Hematopoietic multipotent progenitor cell treated with erythropoietin and hydrocortisone succinate and interleukin-3 and kit ligand, for 4 days (in vitro differentiated cells): ENCODE measurements at places on chromosomes 7 and 10.

GRCh38 chr10:69856601-69857166 is 55.0 kb downstream of the COL13A1 start:
- DNase-seq: no peak

DNA sequence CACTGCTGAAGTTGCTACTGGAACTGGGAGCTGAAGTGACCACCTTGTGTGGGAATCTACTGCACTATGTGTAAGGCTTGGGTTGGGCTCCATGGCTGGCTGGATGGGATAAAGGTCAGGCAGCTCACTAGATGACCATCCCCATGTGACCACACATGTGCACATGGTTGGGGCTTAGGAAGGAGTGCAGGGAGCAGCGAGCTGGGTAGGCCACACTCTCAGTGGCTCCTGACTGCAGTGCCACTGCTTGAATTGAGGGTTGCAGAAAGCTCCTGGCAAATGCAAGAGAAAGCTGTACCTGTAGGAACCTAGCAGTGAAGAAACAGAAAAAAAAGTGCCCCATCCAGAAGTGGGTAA is 47.5 kb upstream of the AMPH start:
- DNase-seq: no peak

- DNase-seq: peak; percentile 47
Measured at GRCh38 chr10:102962951-102963755, 45.1 kb downstream of the CNNM2 start.

DNA sequence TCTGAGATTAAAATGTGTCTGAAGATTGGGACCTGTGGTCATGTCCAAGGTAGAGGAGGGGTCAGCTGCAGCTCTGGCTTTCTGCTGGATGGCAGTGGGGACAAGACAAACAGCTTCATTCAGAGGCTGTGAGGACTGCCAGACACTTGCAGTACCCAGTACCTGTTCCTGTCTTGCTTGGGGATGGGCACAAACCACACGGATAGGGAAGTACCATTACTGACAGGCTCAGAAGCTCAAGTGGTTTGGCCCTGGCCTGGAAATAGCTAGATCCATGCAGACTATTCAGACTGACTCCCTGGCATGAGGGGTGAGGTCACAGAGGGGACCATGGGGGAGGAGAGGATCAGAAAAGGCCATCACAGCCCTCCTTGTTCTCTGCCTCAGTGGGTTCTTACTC is 56.0 kb upstream of the COMTD1 start:
- DNase-seq: peak; percentile 38

DNA sequence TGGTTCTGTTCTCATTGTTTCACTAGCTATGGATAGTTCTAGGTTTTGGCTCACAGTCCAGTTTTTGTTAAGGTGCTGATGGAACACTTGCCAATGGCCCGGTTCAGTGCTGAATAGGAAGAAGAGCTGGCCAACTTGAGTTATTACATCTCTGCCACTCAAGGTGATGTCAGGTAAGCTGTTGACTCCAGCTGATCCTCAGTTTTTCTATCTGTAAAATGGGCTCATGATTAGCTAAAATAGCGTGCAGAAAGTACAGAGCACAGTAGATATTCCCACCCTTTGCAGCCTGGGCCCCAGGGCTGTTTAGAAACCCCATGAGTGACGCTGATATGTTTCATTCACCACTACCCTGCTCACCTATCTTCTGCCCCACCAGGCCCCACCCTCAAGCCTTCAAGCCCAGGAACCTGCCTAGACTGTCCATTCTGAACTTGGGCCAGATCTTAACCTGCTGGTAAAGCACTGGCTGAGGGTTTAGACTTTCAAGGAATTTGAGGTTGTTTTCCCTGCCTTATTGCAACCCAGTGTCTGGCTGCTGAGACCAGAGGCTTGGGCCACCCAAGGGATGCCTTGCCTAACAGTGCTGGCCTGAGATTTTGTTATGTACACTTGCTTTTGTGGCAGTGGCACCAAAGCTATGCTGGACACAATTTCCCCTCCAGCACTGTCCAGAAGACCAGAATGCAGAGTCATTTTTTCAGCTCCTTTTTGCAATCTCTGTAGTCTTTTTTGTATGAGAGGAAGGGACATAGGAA is 378.2 kb upstream of the ZMIZ1 start:
- DNase-seq: no peak

- DNase-seq: no peak
Measured at GRCh38 chr10:119667562-119668328, 16.6 kb downstream of the BAG3 start.

DNA sequence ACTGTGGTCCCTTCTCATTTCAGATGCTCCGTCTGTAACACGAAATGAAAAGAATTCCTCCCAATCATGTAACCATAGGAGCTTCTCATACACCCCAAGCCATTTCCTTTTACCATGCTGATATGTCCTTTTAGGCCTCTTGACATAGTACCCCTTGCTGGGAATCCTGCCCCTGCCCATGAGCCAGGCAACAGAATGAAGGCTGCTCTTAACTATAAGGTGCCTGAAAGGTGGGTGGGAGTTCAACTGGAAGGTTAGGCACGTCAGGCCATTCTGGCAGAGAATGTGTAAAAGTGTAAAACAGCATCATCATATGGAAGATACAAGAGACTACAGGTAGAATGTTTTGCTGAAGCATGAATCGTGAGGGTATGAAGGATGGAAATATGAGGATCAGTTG is 22.5 kb downstream of the IL2RA start:
- DNase-seq: no peak

DNA sequence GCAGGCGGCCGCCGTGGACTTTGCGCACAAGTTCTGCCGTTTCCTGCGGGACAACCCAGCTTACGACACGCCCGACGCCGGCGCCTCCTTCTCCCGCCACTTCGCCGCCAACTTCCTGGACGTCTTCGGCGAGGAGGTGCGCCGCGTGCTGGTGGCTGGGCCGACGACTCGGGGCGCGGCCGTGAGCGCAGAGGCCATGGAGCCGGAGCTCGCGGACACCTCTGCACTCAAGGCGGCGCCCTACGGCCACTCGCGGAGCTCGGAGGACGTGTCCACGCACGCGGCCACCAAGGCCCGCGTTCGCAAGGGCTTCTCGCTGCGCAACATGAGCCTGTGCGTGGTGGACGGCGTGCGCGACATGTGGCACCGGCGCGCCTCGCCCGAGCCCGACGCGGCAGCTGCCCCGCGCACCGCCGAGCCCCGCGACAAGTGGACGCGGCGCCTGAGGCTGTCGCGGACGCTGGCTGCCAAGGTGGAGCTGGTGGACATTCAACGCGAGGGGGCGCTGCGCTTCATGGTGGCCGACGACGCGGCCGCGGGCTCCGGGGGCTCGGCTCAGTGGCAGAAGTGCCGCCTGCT is 14.1 kb downstream of the SH2B2 start:
- DNase-seq: no peak

DNA sequence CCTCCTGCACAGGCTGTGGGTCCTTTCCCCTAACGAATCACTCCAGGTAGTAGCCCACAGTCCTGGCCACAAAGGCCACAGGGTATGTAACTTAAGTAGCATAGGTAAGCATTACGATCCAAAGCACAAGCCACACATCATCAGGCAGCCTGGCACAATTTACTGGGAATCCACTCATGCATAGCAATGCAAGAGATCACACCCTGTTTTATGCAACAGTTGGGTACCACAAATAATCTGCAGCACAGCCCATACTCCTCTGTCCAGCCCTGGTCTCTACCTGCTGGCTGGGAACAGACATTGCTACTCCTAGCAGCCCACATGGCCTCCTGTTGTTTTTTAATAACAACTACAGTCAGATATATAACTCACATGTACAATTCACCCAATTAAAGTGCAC is 34.3 kb downstream of the SRPK2 start:
- no peak for DNase-seq

GRCh38 chr10:131485732-131486131 is 174.2 kb upstream of the TCERG1L start:
- DNase-seq: no peak

- no peak for DNase-seq
Measured at GRCh38 chr7:92698237-92698841, 108.1 kb upstream of the FAM133B start.

DNA sequence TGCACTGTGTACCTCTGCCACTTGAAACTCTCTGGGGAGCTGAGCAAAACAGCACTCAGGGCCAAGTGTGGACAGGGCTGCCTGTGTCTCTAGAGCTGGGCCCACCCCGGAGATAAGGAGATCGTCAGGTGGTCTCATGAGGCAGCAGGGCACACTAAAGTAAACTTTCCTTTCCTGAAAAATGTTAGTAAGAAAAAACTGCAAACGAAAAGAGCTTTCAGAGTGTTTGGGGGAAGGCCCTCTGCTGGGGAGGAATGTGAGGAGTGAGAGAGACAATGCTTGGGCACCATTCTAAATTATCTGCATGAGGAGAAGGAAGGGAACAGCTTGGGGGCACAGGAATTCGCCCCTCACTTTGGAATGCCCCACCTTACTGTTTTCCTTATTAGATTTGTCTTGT is 127.7 kb downstream of the ATXN7L1 start:
- DNase-seq: peak; percentile 9

- peak; percentile 77 for DNase-seq
Measured at GRCh38 chr10:17668435-17669184, 24.7 kb downstream of the STAM start.

DNA sequence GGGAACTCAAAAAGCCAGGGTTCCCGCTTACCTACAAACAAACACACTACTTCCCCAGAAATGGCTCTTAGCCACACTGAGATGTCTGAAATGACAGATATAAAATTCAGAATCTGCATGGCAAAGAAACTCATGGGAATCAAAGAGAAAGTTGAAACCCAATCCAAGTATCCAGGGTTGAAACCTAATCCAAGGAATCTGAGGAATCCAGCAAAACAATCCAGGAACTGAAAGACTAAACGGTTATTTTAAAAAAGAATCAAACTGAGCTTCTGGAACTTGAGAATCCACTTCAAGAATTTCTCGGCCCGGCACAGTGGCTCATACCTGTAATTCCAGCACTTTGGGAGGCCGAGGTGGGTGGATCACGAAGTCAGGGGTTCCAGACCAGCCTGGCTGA is 568.8 kb downstream of the POM121L12 start:
- DNase-seq: no peak

- no peak for DNase-seq
Measured at GRCh38 chr7:105768898-105769507, 107.4 kb downstream of the ATXN7L1 start.

DNA sequence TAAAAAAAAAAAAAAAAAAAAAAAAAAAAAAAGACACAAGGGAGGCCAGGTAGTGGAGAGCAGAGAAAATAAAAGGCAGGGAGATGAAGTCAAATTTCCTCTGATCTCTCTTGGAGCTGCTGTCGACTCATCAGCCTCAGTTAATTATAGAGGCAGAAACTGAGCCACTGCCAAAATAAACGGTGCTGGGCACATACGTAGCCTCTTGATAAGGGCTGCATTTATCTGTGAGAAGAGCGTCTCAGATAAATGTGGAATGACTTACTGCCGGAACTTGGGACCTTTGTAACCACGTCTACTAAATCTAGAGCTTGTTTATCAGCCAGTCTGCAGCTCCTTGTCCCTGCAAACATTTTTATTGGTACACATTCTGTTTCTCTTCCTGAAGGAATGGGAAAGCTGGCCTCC is 162.3 kb downstream of the BAMBI start:
- DNase-seq: peak; percentile 87

- DNase-seq: no peak
Measured at GRCh38 chr7:108324053-108325038, 131.9 kb downstream of the NRCAM start.

- no peak for DNase-seq
Measured at GRCh38 chr7:15016766-15017165, 114.2 kb upstream of the DGKB start.

- DNase-seq: peak; percentile 68
Measured at GRCh38 chr7:91288208-91288824, 24.1 kb downstream of the FZD1 start.

DNA sequence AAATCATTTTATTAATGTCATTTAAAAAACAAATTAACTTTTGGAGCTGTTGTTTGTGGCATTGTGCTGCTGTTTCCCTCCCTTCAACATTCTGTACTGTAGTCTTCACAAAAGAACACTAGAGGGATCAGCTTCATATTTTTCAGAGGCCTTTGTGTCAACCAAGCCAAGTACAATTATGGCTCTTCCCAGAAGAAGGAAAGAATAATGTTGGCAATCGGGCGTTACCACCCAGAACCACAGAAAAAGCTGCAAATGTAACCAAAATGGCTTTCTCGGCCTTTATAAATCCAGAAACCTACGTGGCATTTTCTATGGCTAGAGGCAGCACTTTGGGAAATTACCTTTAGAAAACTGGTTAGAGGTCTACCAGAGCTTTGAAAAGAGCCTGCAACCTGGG is 98.8 kb upstream of the COL1A2 start:
- DNase-seq: no peak

GRCh38 chr7:17370901-17371585 is 72.6 kb downstream of the AHR start:
- no peak for DNase-seq

DNA sequence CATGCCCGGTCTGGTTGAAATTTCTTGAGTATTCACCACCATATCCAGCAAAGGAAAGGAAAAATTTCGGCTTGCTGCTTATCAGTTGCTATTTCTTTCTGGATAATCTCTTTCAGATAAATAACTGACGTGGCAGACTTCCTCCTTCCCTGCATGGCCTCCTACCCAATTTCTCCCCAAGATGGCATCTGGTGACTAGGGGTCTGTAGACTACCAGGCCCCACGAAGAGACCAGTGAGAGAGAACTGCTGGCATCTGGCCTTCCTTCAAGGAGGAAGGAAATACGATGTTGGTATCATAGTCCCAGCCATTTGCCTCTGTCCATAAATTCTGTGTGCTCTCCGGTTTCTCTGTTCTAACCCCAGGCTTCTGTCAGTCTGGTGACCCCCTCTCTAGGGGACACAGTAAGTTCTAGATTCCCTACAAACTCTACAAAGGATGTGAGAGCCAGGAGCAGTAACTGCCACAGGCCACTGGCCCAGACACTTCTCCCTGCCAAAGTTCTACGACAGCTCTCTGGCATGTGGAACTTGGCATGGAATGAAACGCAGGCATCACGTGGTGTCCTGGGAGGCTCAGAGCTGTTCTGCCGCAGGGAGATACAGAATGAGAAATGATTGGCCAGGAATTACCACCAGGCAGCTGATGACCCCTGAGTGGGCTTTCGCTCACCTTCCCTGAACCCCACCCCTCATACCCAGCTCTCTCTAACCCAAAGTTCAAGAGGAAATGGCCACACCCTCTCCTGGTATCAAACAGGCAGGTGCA is 30.0 kb upstream of the MSRB2 start:
- no peak for DNase-seq

DNA sequence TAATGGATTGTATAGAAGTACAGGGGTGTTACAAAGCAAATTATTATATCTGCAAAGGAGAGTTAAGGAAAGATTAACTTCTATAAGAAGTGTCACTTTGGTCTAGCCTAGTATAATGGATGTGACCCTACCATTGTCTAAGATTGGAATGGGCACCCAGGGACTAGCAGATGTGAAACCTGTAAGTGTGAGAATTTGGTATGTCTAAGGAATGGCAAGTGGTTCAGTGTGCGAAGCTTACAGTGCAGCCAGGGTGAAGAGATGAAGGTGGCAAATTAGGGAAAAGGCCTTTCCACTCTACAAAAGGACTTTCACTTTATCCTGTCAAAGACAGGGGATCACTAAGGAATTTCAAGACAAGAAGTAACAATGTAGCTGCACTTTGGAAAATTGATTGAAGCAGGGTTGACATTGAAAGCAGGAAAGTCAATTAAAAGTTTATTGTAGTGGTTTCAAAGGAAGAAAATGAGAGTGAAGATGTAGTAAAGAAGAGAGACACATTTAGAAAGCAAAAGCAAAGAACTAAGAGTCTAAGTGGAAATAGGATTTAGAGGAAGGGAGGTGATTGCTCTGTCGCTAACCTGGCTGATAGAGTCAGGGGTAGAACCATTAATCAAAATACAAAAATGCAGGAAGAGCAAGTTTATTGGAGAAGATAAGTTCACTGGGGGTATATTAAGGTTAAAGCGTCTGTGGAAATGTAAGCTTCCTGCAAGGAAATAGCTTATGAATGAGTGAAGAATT is 47.4 kb downstream of the KCND2 start:
- DNase-seq: no peak
